OCI-LY7 (cell line): ENCODE measurements at places on chromosomes 1 and 21.

DNA sequence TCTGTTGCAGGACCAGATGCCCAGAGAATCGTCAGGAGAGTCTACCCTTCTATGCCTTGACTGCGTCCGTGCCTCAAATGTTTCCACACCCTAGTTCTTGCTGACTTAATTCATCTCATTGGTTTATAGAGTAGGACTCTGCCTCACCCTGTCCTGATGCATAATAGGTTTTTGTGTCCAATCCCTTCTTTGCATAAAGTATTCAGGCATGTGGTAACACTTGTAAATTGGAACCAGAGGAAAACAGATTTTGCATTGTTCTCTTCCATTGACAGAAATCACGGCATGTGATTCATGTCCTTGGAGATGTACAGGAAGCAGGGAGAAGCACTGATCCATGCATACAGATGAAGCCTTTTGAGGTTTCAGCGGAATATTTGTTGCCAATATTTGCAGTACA is 29.5 kb downstream of the PLPPR5 start:
- no peak for DNase-seq

DNA sequence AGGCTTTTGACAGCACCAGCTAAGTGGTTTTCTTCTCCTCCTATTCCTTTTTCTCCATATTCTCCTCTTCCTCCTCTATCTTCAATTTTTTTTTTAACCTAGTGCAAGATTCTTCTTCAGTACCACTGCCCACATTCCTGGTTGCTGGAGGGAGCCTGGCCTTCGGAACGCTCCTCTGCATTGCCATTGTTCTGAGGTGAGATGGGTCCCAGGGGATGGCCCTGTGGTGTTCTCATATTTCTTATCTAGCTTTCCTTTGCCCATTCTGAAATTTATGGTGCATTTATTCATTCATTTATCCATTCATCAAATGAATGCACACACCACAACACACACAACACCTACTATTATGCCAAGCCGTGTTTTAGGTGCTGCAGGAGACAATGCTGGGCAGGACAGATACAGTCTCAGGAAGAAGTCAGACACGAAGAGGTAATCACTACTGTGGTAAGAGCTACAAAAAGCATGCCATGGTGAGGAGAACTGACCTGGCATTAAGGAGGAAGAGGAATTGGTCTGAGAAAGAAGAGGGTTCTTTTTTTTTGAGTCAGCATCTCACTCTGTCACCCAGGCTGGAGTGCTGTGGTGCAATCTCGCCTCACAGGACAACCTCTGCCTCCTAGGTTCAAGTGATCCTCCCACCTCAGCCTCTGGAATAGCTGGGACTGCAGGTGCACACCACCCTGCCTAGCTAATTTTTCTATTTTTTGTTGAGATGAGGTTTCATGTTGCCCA is 47.5 kb upstream of the TDRD10 start:
- no peak for DNase-seq

- no peak for DNase-seq
Measured at GRCh38 chr21:43927591-43928221, 62.7 kb downstream of the AGPAT3 start.

- DNase-seq, result no peak
Measured at GRCh38 chr1:36419569-36419968, 21.9 kb upstream of the LSM10 start.

DNA sequence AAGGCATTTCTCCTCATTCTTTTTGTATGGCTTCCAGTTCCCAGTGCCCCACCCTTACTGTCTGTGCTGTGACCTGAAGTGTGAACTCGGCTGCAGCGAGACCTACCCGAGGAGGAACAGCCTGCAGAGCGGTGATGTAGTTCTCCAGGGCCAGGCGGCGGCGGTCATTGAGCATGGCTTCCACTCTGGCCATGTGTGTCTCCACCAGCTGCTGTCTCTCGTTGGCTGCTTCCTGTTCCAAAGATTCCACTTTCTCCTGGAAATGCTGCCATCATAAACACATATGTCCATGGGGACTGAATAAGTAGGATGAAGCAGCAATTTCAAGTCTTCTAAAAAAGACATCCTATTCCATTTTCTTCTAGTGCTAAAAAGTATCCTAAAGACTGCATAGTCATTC is 195.6 kb downstream of the APP start:
- DNase-seq, result no peak

DNA sequence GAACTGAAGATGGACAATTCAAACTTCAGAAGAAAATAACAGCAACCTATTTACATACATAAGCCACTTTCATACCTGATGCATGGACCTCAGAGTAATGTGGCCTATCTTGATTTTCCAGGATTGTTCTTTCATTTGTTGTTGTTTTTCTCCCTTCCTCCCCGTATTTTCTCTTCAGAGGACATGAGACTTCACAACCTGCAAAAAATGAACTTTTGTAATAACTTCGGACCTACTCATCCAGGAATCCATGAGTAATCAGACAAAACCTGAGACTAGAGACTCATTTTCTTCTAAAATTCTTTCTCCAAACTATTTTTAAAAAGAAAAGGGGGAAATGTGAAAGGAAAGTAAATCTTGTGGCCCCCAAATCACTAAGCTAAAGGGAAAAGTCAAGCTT is 17.6 kb upstream of the PLA2G5 start:
- no peak for DNase-seq

GRCh38 chr1:6794164-6794563 is 8.9 kb downstream of the CAMTA1 start:
- DNase-seq, result peak; percentile 29

GRCh38 chr1:4375812-4376211 is 278.6 kb upstream of the AJAP1 start:
- DNase-seq, result no peak

GRCh38 chr1:202692959-202693555 is 17.2 kb downstream of the SYT2 start:
- peak; percentile 67 for DNase-seq

DNA sequence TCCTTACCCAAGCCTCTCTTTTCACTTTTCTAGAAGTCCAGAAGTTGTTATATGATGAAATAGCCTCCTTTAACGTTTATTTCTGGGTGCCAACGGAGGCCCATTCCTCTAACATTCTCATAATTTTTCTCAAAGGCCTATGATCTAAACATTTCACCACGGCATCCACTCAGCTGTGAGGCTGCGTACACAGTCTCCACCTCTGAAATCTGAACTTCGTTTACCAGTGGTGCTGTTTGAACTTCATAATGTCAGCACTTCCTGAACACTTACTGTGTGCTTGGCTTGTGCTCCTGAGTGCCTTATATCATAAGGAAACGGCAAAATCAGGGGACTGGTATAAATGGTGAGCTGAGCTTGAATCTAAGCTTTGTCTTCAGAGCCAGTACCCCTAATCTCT is 12.0 kb upstream of the RBP7 start:
- DNase-seq, result no peak

DNA sequence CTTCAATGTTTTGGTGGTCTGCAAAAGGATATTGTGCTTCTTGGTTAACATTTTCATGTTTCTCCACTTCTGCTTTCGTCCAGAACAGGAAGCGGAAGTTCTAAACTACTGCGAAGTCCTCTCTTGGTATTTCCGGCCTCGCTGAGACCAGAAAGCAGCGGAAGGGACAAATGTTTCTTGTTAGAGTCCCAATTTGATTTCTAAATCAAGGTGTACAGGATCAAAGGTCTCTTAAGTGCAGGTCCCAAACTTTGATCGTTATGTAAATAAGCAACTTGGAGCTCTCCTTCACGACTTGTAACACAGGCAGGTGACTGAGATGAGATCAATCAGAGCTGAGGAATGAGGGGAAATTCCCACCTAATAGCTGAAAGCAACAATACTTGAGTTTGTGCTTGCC is 40.1 kb upstream of the HMCN1 start:
- peak; percentile 39 for DNase-seq

GRCh38 chr1:93114391-93114790 is 35.3 kb downstream of the MTF2 start:
- no peak for DNase-seq

DNA sequence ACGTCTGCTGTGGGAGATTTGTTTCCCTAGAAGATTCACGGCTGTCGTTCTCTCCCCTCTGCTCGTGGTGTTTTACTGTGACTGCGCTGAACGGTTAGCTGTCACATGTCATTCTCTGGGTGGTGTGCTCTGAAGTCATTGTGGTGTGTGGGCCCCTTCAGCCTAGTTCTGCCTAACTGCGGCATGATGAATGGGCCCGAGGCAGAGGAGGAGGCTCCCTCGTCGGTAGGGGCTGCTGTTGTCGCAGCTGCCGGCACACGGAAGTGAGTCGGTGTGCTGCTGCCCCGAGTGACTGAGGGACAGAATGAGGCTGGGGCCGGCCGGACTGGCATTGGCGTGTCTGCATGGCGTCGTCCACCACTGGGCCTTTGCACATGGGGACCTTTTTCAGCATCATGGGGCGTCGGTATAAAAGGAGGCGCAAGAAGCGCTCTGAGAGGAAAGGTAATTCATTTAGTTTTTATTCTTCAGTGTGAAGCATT is 77.9 kb downstream of the ADARB1 start:
- DNase-seq, result peak; percentile 77

DNA sequence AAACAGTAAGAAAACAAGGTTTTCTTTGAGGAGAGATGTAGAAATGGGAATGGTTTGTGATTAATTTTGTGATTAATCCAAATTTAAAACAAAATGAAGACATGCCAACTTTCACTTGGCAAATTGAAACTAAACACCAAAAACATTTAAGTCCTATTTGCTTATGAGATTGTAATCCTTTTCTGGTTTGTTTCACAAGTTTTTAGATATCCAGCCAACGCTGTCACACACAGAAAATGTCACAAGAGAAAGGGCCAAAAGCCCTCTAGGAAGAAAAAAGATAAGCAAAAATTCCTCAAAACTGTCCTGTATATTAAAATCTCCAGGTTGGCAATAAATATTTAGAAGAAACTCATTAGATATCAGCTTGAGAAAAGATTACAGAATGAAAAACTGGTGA is 2.5 kb downstream of the USH2A start:
- no peak for DNase-seq

- DNase-seq, result no peak
Measured at GRCh38 chr1:245915841-245916240, 591.2 kb downstream of the SMYD3 start.

DNA sequence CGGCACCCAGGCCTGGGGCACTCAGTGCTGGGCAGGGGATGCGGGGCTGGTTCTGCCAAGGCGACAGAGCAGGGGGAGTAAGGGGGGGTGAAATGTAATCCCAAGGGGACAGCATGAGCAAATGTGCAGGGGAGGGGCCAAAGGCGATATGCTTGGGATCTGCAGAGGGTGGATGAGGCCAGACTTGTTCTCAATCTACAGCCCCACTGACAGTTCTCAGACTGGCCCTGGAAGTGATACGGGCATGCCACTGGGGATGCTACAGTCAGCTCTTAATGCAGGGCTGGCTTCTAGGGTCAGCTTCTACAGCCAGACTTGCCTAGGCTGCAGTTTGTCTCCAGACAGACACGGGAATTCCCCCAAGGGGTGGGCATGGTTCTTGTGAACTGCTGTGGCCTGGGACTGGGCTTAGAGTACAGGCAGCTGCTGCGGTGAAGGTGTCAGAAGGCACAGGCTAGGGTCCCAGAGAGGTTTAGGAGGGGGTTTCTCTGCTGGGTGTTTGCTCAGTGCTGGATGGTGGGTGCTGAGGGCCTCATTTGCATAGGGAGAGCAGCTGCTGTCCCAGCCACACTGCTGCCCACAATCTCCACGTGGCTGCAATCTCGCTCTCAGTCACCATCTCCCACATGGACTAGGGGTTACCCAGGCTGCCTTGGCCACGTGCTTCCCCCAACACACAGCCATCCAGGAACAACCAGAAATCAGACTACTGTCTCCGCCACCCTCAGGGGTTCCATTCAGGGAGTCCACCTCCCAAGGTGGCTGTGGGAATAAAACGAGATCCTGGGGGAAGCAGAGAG is 190.1 kb downstream of the HIVEP3 start:
- peak; percentile 33 for DNase-seq

DNA sequence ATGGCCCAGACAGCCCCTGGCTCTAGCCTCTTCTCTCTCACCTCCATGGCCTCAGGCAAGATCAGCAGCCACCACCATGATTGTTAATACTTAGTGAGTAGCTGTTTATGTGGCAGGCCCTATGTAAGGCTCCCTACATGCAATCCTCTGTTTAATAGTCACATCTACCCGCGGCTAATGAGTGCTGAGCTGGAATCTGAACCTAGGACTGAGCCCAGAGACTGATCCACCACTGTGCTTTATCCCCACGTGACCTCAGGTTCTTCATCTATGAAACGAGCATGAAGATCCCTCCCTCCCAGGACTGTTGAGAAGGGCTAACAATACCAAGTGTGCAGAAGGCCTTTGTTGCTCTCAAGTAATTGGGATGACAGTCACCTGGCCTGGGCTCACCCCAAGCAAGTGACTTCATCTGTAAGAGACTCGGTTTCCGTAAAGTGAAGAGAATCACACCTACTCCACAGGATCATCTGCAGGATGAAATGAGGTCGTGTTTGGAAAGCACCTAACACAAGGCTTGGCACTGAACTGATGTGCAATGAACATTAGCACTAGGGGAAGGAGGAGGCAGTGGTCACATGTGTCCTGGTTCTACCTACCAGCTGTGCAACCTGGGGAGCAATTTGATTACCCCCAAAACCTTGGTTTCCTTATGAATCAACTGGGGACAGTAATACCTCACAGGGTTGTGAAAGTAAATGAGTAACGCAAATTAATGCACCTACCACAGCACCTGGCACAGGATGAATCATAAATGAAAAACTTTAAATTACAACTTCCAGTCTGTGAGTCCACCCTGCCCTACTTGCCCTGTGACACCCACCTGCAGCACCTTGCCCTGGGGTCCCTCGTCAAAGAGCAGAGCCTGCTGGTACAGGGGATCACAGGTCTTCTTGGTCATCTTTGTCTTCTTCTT is 37.2 kb downstream of the RIMS3 start:
- no peak for DNase-seq

- peak; percentile 85 for DNase-seq
Measured at GRCh38 chr1:6486433-6487011, 4.9 kb downstream of the PLEKHG5 start.

- DNase-seq, result no peak
Measured at GRCh38 chr1:158509471-158510156, 37.6 kb downstream of the OR10R2 start.

DNA sequence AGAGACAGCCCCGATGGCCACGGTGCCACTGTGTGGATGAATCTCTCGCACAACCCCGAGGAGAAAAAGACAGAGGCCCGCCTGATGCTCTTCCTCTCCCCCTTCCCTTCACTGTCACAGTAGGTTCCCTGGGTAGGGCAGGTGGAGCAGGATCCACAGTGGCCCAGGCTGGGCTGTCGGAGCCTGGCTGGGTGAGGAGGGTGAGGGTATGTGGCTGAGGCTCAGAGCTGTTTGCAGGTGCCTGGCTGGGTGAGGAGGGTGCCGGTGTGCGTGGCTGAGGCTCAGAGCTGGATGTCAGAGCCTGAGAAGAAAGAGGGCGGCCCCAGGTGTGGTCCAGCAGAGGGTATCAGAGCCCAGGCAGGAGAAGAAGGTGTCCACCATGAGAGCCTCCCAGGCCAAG is 2.7 kb downstream of the CFAP74 start:
- DNase-seq, result no peak
